Panc1 (cell line): ENCODE measurements at places on chromosomes 1 and 21. TPM values are rescaled to one million over a fixed set of nuclear protein-coding genes. Genes with fewer than 3 reads are reported as not detected.
A peak's percentile ranks its signal among the peaks of the same experiment; 100 is the strongest.

DNA sequence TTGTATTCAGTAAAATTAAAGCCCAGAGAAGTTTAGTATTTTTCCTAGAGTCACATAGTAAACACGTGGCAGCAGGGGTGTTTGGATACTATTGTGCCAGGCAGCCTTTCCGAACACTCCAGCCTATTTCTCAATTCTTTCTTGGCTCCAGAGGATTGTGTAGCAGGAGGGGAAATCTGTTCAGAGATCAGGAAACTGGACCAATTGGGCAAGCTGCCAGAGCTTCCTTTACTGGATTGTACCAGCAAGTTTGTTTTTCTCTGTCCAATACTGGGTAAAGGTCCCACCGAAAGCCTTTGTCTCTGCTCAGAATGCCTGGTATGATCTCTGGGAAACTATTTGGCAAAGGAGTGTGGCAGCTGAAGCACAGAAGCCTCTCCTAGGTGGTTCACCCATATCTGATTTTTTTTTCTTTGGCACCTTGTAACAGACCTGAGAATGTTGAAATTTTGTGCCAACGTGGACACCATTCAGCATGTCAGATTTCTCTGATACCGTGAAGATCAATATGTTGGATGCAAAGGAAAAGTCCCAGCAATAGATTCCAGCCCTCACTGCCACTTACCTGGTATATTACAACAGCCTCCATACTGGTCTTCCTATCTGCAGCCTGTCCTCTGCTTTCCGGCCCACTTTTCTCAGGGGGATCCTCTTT is 126.2 kb downstream of the FGGY start:
- no peak overlapping the region for H3K4me3 ChIP-seq
- H3K4me1 ChIP-seq = peaks cover 3% of the 10 kb centered on the region; the same call in 1 of the 2 replicates
- no peaks in the 10 kb centered on the region for H3K27me3 ChIP-seq
- DNase-seq = no peak
- H3K27ac ChIP-seq = no peak overlapping the region
- H3K36me3 ChIP-seq = no peaks in the 10 kb centered on the region

DNA sequence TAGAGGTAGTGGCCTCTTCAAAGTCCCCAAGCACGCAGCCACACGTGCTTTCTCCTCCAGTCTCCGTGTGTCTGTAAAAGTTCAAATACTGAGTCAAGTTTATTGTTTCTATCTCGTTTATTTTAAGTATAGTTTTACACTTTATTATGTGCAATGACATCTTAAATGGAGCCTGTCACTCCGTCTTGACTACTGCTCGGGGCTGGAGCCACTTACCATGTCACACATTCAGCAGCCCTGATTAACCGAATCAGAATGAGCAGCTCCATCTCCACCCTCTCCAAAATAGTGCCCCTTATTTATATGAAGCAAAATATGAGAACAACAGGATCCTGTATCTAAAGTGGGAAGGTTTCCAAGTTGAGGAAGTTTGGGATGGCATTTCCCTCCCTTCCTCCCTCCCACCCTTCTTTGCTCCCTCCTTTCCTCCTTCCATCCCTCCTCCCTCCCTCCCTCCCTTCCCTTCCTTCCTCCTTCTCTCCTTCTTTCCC is 201.0 kb downstream of the PBX1 start:
- H3K27me3 ChIP-seq = no peaks in the 10 kb centered on the region
- no peak overlapping the region for H3K4me3 ChIP-seq
- no peaks in the 10 kb centered on the region for H3K4me1 ChIP-seq
- H3K36me3 ChIP-seq = no peaks in the 10 kb centered on the region; the same call in 1 of the 2 replicates
- DNase-seq = no peak

DNA sequence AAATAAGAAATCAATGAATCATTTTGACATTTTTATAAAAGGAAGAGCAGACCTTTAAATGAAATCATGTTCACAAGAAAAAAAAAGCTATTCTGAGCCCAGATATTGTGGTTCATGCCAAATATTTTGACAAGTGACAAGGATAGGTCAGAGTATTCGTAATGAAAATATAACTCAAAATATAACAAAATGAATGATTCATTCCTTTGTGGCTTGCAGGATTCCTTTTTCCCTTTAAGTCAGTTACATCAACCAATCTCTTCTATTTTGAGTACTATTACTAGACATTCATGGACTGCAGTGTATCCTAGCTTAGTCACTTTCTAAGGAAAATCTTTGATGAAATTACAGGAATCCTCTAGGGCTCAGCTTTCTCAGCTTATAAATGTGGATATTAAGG is 188.7 kb downstream of the COL11A1 start:
- H3K27ac ChIP-seq = no peak overlapping the region
- no peak overlapping the region for H3K4me3 ChIP-seq
- H3K4me1 ChIP-seq = no peaks in the 10 kb centered on the region

DNA sequence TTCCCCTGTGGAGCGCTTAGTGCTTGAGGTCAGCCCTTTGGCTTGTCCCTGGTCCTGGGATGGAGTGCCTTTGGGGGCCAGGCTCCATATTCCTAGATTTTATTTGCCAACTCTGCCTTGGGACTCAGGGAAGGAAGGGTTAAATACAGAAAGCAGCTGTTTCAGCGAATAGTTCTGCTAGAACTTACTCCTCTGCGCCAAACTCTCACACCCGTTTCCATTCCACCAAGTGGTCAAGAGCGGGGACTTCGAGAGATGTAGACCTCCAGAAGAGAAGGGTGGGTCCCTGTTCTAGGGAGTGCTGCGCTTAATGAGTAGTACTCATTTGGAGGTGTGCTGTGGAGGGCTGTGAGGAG is 704 bp upstream of the TOMM40L start:
- no peak overlapping the region for H3K4me3 ChIP-seq
- no peaks in the 10 kb centered on the region for H3K27me3 ChIP-seq
- H3K4me1 ChIP-seq = peaks cover 19% of the 10 kb centered on the region
- peaks cover 2% of the 10 kb centered on the region; the same call in 1 of the 2 replicates for H3K36me3 ChIP-seq
- peak overlapping the region; percentile 64 for H3K27ac ChIP-seq

GRCh38 chr1:206083750-206084149 is 30.8 kb downstream of the RHEX start:
- H3K36me3 ChIP-seq = no peaks in the 10 kb centered on the region
- peaks cover 8% of the 10 kb centered on the region for H3K27me3 ChIP-seq
- H3K27ac ChIP-seq = no peak overlapping the region
- H3K4me3 ChIP-seq = no peak overlapping the region
- no peaks in the 10 kb centered on the region for H3K4me1 ChIP-seq

GRCh38 chr1:243507001-243507671 is 251.3 kb downstream of the SDCCAG8 start:
- H3K36me3 ChIP-seq = no peaks in the 10 kb centered on the region
- no peaks in the 10 kb centered on the region for H3K4me1 ChIP-seq
- no peak overlapping the region for H3K4me3 ChIP-seq
- no peak overlapping the region for H3K27ac ChIP-seq
- no peak for DNase-seq

- peaks cover 5% of the 10 kb centered on the region for H3K4me1 ChIP-seq
- peak overlapping the region; percentile 76 for H3K4me3 ChIP-seq
- H3K27ac ChIP-seq = peak overlapping the region; percentile 68
- H3K27me3 ChIP-seq = no peaks in the 10 kb centered on the region
Observed at GRCh38 chr1:42845866-42846256, 552 bp upstream of the ZNF691 start.

DNA sequence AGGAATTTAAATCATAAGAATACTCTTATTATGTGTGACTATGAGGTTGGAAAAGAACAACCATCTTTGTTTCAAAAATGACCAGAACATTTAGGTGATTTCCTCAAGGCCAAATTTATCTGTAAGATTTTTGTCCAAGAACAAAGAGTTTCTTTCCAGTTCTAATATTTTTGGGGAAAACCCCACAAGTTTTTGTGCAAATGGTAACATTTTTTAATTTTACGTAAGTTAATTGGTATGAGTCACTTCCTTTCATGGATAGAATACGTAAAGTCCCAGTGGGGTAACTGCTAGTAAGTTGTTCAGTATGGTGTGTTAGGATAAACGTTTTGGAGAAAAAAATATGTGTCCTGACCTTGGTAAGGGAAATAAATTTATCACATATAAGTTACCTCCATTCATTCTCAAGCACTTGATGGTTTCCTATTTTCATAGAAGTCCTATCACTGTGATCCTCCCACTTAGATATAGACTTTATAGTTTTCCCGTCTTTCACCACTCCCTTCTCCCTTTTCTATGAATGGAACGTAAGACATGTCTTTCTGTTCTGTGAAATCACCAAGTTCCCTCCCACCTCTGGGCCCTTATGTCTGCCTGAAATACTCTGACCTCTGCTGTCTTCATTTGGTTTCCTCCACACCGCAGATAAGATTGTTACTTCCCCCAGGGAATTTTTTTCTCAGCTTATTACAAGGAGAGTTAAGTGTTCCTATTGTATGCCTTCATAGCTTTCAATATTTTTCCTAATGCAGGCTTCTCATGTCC is 34.9 kb upstream of the TSNAX start:
- no peaks in the 10 kb centered on the region for H3K36me3 ChIP-seq
- H3K4me1 ChIP-seq = no peaks in the 10 kb centered on the region
- H3K27ac ChIP-seq = no peak overlapping the region
- no peak overlapping the region for H3K4me3 ChIP-seq
- no peak for DNase-seq

DNA sequence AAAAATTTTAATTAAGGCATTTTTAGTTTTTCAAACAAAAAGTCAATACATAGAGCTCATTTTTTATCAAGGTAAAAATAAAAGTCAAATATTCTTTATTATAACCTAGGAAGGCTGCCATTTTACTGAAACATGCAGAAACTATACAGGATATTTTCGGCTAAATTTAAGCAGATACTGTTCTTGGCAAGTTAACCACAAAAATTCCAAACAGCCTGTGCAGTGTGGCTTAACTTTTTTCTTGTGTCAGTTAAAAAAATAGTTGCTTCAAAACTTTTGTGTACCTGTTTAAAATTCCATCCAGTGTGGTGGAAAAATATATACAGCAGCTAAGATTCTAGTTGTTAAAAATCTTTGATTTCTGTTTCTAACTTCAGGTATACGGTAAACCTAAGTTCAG is 135.0 kb downstream of the ATP5PO start:
- no peaks in the 10 kb centered on the region for H3K27me3 ChIP-seq
- no peak overlapping the region for H3K4me3 ChIP-seq
- H3K27ac ChIP-seq = no peak overlapping the region
- H3K4me1 ChIP-seq = no peaks in the 10 kb centered on the region

GRCh38 chr1:246971090-246971721 is 36.7 kb downstream of the ZNF695 start:
- H3K4me1 ChIP-seq = no peaks in the 10 kb centered on the region
- no peaks in the 10 kb centered on the region for H3K36me3 ChIP-seq
- no peaks in the 10 kb centered on the region for H3K27me3 ChIP-seq
- peak; percentile 22 for DNase-seq
- no peak overlapping the region for H3K27ac ChIP-seq

GRCh38 chr1:162706606-162707005 is 74.3 kb downstream of the DDR2 start:
- no peak overlapping the region for H3K27ac ChIP-seq
- no peaks in the 10 kb centered on the region for H3K4me1 ChIP-seq
- no peaks in the 10 kb centered on the region for H3K36me3 ChIP-seq
- no peak overlapping the region for H3K4me3 ChIP-seq
- no peak for DNase-seq
- H3K27me3 ChIP-seq = no peaks in the 10 kb centered on the region

- no peak for DNase-seq
- no peaks in the 10 kb centered on the region for H3K27me3 ChIP-seq
- H3K27ac ChIP-seq = no peak overlapping the region
- no peak overlapping the region for H3K4me3 ChIP-seq
- H3K4me1 ChIP-seq = no peaks in the 10 kb centered on the region
Observed at GRCh38 chr1:232472485-232473041, 157.4 kb downstream of the SIPA1L2 start.

- peaks cover 7% of the 10 kb centered on the region; the same call in 1 of the 2 replicates for H3K4me1 ChIP-seq
- H3K36me3 ChIP-seq = no peaks in the 10 kb centered on the region
- H3K27me3 ChIP-seq = no peaks in the 10 kb centered on the region
- no peak overlapping the region for H3K4me3 ChIP-seq
Observed at GRCh38 chr1:228039986-228040385, 33.2 kb downstream of the WNT3A start.

DNA sequence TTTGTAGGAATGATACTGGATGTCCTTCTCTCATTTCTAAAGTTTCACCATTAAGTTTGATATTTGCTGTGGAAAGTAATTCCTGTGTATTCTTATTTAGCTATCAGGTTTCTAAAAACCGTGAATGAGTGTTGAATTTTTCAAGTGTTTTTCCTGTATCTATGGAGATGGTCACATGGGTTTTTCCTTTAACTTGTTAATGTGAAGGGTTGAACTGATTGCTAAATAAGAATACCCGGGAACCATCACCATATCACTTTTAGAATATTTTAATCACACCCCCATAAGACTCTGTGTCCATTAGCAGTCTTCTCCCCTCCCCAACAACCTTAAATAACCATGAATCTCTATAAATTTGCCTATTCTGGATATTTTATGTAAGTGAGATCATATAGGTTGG is 16.5 kb upstream of the ASAP3 start:
- no peaks in the 10 kb centered on the region for H3K4me1 ChIP-seq
- no peaks in the 10 kb centered on the region for H3K36me3 ChIP-seq
- DNase-seq = no peak

- no peak for DNase-seq
- H3K4me3 ChIP-seq = no peak overlapping the region
- H3K27ac ChIP-seq = no peak overlapping the region
- peaks cover 6% of the 10 kb centered on the region; the same call in 1 of the 2 replicates for H3K27me3 ChIP-seq
- no peaks in the 10 kb centered on the region for H3K36me3 ChIP-seq
Observed at GRCh38 chr1:183600136-183600535, 9.9 kb upstream of the NCF2 start.

DNA sequence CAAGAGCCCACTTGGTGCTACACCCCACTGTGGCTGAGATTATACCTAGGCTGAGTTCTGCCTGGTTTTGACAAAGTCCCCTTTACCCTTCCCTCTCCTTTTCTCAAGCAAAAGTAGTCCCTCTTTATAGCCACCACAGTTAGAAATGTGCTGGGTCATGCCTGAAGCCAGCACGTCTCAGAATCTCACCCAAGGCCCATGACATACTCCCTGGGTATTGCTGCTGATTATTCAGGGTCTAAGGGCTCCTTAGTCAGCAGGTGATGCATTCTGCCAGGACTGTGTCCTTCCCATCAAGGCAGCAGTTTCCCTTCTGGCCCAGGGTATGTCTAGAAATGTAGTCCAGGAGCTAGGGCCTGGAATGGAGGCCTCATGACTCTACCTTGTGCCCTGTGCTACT is 67.3 kb upstream of the COX20 start:
- H3K4me3 ChIP-seq = no peak overlapping the region
- H3K27ac ChIP-seq = no peak overlapping the region
- DNase-seq = no peak
- H3K36me3 ChIP-seq = no peaks in the 10 kb centered on the region
- no peaks in the 10 kb centered on the region for H3K27me3 ChIP-seq

- no peak for DNase-seq
- H3K36me3 ChIP-seq = no peaks in the 10 kb centered on the region; the same call in 1 of the 2 replicates
- peak overlapping the region; percentile 83 for H3K4me3 ChIP-seq
- H3K27ac ChIP-seq = no peak overlapping the region
Observed at GRCh38 chr1:232628335-232629249, 1.3 kb downstream of the SIPA1L2 start.

The MAN1C1 gene
- total RNA-seq = 1.5 TPM

The APCS gene
- 0.33 TPM for total RNA-seq

The CLCA4 gene
- total RNA-seq = 0.08 TPM

The ERRFI1 gene
- total RNA-seq = 299 TPM

The MMEL1 gene
- 0.46 TPM for total RNA-seq

The ZNF670 gene
- total RNA-seq = 6.4 TPM

The TEX38 gene
- not detected for total RNA-seq

The PAPPA2 gene
- 0.03 TPM for total RNA-seq

The PTGER3 gene
- total RNA-seq = 0.08 TPM

The TPTE gene
- total RNA-seq = not detected

The EXTL1 gene
- total RNA-seq = 0.10 TPM

The GRHL3 gene
- 16.7 TPM for total RNA-seq
